Left ventricle myocardium inferior (tissue), 1 donor: ENCODE measurements at places on chromosomes 7 and 10. TPM values are rescaled to one million over a fixed set of nuclear protein-coding genes. Genes with fewer than 3 reads are reported as not detected.

The CRTAC1 gene
- 2.3 TPM for total RNA-seq

The BHLHA15 gene
- total RNA-seq, result not detected

The ACBD7 gene
- not detected for total RNA-seq

- H3K36me3 ChIP-seq, result peaks cover 81% of the 10 kb centered on the region
- peaks cover 53% of the 10 kb centered on the region for H3K4me1 ChIP-seq
- no peaks in the 10 kb centered on the region for H3K27me3 ChIP-seq
- DNase-seq, result no peak
Measured at GRCh38 chr7:99457650-99458493, 8.1 kb downstream of the ATP5MF start.

DNA sequence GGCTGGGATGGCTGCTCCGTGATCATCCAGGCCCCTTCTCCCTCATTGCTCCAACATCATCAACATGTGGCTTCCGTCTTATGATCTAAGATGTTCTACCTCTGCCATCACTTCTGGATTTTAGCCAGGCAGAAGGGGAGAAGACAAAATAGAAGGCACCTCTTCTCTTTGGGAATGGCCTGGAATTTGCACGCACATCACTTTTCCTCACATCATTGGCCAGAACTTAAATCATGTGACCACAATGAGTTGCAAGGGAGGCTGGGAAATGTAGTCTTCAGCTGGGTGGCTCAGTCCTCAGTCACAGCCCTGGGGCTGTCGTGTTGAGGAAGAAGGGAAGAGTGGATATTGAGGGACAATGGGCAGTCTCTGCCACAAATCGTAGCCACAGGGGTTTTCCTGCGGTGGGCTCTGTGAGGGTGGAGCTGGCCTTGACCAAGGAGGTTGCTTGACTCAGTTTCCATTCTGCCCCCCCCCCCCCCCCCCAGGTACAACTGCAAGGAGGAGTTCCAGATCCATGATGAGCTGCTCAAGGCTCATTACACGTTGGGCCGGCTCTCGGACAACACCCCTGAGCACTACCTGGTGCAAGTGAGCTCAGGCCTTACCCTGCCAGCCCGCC is 50.3 kb downstream of the PALD1 start:
- H3K4me1 ChIP-seq, result peaks cover 2% of the 10 kb centered on the region
- H3K36me3 ChIP-seq, result peaks cover 9% of the 10 kb centered on the region
- no peak for DNase-seq
- H3K27ac ChIP-seq, result no peak overlapping the region
- no peaks in the 10 kb centered on the region for H3K27me3 ChIP-seq
